ENCODE measurements at places on chromosomes 11 and 22.

- DNase-seq: no peak
These were observed 22.1 kb upstream of the ASCC2 start for GRCh38 chr22:29860006-29860766.

DNA sequence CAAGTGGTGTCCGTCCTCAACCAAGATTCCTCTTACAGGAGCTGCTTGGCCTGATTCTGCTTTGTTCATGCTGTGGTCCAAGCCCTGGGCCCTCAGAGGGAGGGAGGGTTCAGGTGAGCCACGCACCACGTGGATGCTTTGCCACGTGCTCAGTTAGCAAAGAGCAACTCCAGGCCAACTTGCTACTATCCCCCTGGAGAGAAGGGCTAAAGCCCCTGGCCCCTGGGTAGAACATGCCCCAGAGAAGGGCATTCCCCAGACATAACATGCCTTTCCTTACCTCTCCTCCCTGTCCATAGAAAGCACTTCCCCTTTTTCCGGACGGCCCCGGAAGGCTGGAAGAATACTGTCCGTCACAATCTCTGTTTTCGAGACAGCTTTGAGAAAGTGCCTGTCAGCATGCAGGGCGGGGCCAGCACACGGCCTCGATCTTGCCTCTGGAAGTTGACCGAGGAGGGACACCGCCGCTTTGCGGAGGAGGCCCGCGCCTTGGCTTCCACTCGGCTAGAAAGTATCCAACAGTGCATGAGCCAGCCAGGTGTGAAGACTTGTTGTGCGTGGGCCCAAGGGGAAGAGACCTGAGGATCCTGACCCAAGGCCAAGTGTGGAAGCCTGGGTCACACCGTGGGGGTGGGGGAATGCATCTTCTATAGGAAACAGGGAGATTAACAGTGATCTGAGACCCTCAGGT lies 8.8 kb downstream of the FOXR1 start:
- no peak for DNase-seq

GRCh38 chr11:120660024-120660565 lies 148.5 kb downstream of the GRIK4 start:
- peak; percentile 39 for DNase-seq

GRCh38 chr11:26780376-26781085 lies 58.7 kb upstream of the SLC5A12 start:
- no peak for DNase-seq

- no peak for DNase-seq
These were observed 190.6 kb downstream of the GUCY1A2 start for GRCh38 chr11:106827687-106828086.

DNA sequence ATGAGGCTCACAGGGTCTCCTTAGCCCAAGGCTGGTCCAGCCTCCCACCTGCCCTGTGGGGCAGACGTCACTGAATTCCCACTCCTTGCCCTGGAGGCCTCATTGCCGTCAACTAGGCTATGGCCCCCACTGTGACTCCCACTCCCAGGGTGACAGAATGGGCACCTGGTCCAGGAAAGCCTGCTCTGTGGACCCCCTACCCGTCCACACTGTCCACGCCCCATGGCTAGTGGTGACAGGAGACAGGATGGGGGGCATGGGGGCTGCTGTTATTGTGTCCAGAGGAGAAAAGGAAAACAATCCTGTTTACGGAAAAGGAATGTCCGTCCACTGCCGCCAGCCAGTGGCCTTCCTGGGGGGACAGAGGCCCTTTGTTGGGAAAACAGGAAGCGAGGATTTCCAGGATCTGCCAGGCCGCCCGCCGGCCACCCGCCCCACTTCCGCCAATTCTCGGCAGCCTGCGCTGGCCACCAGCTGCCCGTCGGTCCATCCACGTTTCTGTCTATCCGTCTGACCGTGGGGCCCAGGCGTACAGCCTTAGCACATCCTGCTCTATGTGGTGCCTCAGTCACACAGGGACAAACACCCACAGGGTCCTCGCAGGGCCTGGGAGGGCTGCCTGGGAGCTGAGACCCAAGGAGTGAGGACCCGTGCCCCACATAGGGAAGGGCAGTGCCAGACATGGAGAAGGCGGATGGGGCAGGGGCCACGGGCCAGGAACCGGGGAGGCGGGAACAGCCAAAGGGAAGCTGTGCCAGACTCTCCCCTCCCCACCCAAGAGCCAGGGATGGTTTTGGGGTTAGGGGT lies 19.5 kb downstream of the CRELD2 start:
- DNase-seq: no peak

GRCh38 chr22:17483688-17484372 lies 79.5 kb upstream of the SLC25A18 start:
- no peak for DNase-seq

- DNase-seq: no peak
These were observed 141.3 kb upstream of the TTC12 start for GRCh38 chr11:113173126-113173525.

- peak; percentile 46 for DNase-seq
These were observed 22.6 kb upstream of the HIPK3 start for GRCh38 chr11:33234397-33235190.

- DNase-seq: no peak
These were observed 27.2 kb downstream of the FADD start for GRCh38 chr11:70230151-70230839.

DNA sequence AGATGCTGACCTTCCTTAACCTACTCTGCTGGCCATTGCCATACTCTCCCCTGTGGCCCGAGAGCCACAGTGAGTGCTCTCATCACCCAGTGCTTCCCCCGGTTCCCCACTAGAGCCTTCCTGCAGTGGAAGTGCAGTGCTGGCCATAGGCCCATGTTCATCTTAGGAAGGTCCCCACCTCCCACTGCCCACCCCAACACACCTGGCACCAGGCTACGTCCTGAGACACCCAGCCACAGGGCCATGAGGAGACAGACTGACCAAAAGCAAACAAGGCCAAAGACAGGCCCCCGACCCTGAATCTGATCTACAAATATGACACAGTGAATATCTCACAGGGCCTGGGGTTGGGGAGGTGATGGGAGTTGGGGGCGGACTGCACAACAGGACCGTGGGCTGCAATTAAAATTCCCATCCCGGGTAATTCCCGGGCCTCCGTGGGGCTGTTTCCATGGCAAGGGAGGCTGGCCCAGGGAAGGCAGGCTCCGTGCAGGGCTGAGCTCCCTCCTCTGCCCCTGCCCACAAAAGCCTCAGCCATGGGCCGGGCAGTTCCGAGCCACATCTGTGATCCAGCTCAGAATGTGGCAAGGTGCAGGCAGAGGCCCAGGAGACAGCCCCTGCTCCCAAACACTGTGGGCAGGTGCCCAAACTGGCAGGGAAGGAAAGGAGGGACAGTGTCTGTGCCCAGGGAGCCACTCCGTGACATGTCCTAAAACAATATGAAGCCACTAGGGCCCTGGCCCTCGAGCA lies 5.1 kb upstream of the CHST1 start:
- no peak for DNase-seq

- DNase-seq: no peak
These were observed 12.7 kb downstream of the OR51B4 start for GRCh38 chr11:5288906-5289550.

- DNase-seq: no peak
These were observed 64.5 kb upstream of the EMID1 start for GRCh38 chr22:29141078-29141688.

DNA sequence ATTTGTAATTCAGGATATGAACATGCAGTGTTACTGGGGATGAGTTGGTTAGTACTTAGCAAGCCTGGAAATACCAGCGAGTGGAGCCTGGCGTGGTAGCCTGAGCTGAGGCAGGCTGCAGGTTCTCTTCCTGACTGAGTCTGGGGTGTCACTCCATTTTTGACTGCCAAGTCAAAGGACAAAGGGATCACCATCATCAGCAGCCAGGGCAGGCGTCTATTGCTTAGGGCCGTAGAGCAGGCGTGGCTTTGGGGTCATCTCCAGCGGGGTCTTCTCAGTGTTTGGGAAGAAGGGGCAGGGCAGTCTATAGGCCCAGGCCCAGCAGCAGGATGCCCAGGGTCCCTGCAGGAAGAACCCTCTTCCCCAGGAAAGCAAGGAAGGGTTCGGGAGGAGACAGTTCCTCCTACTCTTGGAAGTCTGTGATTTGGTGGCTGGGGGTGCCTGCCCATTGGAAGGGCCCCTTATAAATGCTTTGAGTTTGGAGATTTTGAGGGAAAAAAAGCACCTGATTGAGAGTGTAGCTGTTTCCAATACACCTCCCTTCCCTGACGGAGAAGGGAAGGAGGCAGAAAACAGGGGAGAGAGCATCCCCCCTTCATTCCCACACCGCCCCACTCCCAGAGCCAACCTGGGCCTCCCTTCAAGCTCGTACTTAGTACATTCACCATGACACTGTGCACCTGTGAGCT lies 51.5 kb upstream of the SPATA19 start:
- no peak for DNase-seq

DNA sequence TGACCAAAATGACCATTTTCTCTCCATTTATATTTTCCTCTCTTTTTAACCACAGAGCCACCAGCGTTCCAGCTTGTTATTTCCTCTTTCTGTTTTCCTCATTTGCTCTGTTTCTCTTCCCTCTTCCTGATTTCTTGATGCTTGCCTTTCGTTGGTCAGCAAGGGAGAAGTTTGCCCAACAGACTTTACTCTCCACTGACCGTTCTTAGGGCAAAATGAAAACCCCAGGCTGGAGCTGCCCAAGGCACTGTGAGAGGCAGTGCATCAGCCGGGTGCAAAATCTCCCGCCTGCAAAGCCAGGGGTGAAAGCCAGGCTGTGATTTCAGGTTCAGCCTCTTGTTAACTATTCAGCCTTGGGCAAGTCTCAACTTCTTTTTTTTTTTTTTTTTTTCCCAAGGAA lies 26.1 kb upstream of the APLP2 start:
- no peak for DNase-seq

DNA sequence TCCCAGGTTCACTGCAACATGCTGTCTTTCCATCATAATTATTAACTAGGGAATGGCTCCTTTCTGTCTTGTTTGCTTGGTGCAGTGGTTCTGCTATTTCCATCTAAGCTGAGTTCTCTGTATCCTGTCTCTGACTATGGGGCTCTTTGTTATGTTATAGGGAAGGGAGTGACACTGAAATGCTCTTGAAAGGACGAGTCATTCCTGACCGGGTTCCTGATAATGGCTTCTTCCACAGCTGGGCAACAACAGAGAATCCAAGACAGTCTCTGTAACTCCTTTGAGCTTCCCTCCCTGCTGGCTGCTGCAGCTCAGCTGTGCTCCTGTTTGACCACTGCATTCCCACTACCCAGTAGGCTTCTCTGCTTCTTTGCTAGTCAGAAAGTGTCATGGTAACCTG lies 24.1 kb downstream of the OR2AT4 start:
- DNase-seq: no peak

- DNase-seq: no peak
These were observed 11.2 kb downstream of the CD82 start for GRCh38 chr11:44576656-44577055.

DNA sequence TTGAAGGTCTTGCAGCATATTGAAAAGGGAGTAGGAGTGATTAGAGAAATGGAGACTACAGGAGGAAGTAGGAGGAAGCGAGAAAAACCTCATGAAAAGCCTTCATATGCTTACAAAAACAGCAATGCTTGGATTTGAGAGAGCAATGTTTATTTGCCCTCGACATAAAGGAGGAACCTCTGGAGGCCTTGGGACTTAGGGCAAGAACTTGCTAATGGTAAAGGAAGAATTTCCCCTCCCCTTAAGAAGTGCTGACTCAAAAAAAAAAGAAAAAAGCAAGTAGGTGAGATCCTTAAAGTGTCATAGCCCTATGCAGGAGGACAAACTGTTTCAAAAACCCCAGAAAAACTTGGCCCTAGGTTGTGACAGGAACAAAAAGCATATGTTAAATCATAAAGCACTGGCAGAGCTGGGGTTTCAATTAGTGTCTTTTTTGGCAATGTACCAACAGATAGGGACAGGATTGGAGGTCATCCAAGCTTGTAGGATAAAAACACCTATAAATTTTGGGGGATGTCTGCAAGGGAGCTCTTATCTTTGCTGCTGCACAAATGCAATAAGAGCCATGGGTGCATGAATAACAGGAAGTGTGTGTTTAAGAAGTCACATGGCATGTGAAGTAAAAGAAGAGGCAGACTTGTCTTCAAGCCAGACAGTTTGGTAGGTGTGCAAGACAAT lies 4.9 kb downstream of the GLYAT start:
- DNase-seq: no peak

DNA sequence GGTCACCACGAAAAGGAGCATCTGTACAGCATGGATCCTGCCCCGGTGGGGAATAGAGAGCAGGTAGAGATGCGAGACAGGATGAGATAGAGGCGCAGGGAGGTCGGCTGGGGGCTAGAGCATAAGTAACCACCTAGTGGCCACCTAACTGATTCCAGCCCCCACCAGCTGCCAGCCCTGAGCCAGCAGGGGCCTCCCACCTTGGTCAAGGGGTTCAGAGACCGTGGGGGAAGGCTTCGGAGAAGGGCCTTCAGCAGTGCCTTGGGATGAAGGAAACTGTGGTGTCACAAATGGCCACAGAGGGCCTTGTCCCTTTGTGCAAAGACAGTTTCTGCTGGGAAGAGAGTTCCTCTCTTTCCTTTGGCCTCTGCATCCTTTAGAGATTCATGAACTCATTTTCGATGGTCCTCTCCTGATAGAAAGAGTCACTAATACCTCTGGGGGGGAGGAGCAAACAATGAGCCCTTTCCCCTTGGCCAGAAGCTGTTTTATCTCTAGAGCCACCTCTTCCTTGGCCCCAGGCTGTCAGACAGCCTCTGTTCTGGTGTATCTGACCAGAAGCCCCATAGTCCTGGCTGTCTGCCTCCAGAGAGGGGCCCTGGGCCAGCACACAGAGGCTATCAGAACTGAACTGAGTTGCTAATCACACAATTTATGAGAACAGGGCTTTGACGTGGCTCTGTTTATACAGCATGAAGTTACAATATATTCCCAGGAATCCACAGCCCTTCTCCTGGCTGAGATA lies 146.0 kb downstream of the PARVA start:
- DNase-seq: no peak

GRCh38 chr22:26416670-26417276 lies 12.3 kb upstream of the ASPHD2 start:
- DNase-seq: peak; percentile 78

DNA sequence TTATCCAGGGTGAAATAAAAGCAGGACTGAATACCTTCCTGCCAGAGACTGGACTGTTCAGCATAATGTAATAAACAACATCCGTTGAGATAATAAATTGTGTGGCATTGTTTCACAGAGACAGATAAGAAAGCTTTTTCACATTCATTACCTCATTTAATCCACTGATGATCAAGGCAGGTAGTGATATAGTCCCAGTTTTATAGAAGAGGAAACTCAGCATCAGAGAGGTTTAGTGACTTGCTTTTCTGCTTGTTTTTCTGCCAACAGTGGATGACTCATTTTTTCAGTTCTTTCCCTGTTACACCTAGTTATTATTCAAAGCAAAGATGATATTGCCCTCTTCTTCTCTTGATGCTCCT lies 4.0 kb downstream of the MYO18B start:
- DNase-seq: peak; percentile 60

DNA sequence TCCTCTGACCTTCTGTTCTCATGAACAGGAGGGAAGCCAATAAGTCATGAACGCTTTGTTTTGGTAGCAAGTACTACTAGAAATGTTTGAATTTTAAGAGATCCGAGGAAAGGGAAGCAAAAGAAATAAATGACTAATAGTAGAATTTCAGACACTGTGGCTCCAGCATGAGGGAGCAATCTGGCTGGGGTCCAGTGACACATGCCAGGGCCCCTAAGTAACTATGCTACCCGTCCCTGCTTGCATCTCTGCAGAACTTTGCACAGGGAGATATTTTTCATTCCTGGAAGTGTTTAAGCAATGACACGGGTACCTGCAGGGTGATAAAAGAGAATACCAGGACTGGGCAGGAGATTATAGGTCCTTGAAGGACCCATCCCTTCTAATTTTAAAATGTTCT lies 7.3 kb upstream of the ADAMTS8 start:
- DNase-seq: peak; percentile 46

- no peak for DNase-seq
These were observed 1293.9 kb downstream of the JRKL start for GRCh38 chr11:97683733-97684132.
